ENCODE measurements at places on chromosomes 11 and 22. TPM values are rescaled to one million over a fixed set of nuclear protein-coding genes. Genes with fewer than 3 reads are reported as not detected.

DNA sequence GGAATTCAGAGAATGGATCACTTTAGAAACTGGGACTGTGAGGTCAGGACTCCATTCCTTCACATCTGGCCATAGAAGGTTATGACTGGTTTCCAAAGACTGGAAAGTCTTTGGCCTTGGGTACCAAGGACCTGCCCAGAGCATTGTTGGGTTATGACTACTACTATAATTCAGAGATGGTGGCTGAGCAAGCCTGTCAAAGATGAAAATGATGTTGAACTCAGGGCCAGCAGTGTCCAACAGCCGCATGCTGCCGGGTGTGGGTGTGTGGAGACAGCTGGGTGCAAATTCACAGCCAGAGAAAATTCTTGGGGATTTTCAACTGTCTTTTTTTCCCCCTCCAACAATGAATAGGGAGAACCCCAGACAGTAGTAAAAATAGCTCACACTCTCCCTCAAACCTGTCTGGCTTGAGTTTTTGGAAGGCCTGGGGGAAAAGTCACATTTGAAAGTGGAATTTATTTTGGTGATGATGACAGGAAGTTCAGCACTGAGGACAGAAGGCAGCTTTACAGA lies 166.8 kb upstream of the NCAM1 start:
- DNase-seq: no peak

GRCh38 chr22:45868571-45869339 lies 108.2 kb downstream of the WNT7B start:
- no peak for DNase-seq

GRCh38 chr11:31720225-31720624 lies 90.9 kb downstream of the PAX6 start:
- DNase-seq: no peak

CD3E gene
- polyA plus RNA-seq: 1.5 TPM

OPCML gene
- polyA plus RNA-seq: 1.5 TPM
